ENCODE measurements at places on chromosomes 12 and 14.

GRCh38 chr12:122732170-122732569 is 1.5 kb upstream of the HCAR1 start:
- DNase-seq = no peak

- no peak for DNase-seq
Measured at GRCh38 chr14:54129850-54130640, 173.4 kb upstream of the BMP4 start.

GRCh38 chr14:105207996-105208737 is 27.1 kb upstream of the NUDT14 start:
- no peak for DNase-seq

- no peak for DNase-seq
Measured at GRCh38 chr14:87001333-87001732, 991.6 kb downstream of the GALC start.

- no peak for DNase-seq
Measured at GRCh38 chr12:39831587-39832315, 212.1 kb upstream of the ABCD2 start.

DNA sequence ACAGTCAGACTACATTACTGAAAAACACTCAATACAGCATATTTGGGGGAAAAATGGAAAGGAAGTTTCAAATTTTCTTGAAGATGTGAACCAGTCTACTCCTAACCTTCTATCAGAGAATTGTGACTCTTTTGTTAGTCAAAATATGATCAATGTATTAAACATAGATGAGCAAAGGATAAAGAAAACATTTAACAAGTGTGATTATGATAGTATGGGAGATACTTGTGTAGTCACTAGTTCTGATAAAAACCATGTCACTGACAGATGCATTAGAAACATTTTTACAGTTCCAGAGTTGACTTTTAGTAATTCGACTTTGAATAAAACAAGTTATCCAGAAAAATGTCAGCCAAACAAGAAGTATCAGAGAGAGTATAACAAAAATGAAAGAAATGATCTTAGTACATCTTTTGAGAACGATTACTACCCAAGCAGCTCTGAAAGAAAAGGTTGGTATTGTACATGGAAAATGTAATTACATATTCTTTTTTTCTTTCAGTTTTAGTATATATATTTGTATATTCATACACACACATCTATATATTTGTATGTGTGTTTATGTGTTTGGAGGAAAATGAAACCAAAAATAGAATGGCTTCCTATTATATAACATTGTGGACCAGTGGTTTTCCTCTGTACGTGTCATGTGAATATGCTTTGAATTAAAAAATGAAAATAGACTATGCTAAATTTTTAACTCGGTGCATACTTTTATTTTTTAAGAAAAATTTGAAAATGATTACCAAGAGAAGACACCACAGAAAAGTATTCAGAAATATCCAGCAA is 63.3 kb upstream of the ABCD2 start:
- DNase-seq = no peak

DNA sequence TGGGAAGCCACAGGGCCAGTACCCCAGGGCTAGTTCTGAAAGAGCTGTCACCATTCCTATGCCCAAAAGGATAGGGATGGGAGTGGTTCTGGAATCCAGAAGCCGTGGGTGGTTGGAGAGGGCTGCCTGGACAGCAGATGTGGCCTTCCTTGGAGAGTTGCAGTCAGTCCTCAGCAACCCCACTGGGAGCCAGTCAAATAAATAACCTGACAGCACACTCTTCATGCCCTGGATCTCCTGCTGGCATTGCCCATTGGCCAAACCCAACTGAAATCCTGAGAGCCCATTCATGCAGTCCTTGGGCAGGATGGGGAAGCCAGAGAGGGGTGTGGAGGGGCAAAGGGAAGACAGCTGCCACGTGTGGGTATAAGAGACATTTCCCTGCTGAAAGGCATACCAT is 128.2 kb downstream of the PTPN11 start:
- no peak for DNase-seq

- peak; percentile 6 for DNase-seq
Measured at GRCh38 chr12:95859344-95859816, 628 bp downstream of the SNRPF start.

- DNase-seq = no peak
Measured at GRCh38 chr14:97177016-97177415, 379.8 kb downstream of the VRK1 start.

DNA sequence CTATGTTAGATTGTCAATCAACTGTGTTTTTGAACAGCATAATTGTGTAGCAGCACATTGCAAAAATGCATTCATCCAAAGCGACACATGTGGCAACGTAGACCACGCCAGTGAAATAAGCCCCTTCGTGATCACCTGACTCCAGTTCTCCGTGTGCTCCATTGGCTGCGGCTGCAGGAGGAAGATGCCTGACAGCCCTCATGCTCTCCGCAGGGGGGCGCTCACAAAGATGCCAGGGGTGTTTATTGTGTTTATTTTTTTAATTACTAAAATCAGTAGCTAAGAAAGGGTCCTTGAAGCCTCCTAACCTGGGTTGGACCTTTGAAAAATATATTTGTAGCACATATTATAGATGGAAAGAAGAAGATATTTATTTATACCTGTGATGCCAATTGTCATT is 116.3 kb downstream of the SLC15A4 start:
- no peak for DNase-seq

DNA sequence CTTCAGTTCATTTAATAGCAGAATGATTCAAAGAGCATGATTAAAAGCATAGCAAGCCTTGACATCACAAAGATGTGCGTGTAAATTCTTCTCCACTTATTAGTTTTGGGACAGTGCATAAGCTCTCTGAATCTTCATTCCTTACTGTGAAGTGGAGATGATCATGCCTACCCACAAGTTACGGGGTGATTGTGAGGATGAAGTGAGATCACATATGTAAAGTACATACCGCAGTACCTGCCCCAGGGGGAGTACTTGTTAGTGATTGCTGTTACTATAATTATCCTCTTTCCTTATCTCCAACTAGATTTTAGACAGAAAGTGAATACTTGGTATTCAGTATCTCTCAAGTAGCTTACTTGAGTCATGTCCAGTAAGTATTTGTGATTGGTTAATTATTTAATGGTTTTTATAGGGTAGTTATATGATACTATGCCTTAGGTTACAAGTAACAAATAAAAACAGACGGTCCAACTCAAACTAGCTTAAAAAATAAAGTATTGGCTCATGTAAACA is 6.0 kb downstream of the RAD9B start:
- DNase-seq = no peak

GRCh38 chr14:96178461-96179321 is 25.9 kb upstream of the BDKRB2 start:
- no peak for DNase-seq

DNA sequence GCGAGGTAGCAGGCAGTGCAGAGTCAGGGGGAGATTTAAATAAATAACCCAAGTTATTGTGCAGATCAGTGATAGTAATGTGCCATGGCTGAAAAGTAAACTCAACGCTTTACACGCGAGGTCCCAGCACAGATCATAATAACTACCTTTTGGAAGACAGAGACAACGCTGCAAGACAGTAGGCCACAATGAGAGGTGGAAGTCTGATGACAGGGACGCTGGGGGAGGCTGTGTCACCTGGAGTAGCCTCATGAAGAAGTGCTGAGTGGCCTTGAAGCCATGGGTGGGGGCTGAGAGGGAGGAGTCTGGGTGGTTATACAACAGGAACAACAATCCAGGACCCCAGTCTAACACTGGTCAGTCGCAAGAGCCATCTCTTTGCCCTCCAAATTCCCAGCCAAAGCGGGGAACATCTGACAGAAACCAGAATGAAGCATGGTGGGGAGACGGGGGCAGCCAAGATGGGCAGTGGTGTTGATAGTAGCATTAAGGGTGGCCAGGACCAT is 28.2 kb downstream of the ANO2 start:
- no peak for DNase-seq

DNA sequence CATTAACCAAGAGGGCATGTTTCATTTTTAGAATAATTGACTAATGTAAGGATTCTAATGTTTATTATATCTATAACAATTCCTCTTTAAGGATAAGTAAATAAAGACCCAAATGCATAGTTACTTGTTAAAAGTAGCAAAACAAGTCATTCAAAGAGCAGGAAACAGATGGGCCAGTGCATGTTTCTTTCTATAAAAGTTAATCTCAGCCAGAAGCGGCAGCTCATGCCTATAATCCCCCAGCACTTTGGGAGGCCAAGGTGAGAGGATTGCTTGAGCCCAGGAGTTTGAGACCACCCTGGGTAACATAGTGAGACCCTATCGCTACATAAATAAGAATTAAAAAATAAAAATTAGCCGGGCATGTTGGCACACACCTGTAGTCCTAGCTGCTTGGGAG is 391.0 kb upstream of the RGS6 start:
- DNase-seq = no peak

- no peak for DNase-seq
Measured at GRCh38 chr14:102962111-102962627, 39.7 kb downstream of the AMN start.

Measured in stimulated activated CD4-positive, alpha-beta T cell treated with anti-CD3 and anti-CD28 coated beads, Interleukin-12 subunit alpha, Interleukin-12 subunit beta, amount 100 ng/mL, for 4 hours (primary cell).